ENCODE measurements at places on chromosomes 1 and 21.
A peak's percentile ranks its signal among the peaks of the same experiment; 100 is the strongest.

DNA sequence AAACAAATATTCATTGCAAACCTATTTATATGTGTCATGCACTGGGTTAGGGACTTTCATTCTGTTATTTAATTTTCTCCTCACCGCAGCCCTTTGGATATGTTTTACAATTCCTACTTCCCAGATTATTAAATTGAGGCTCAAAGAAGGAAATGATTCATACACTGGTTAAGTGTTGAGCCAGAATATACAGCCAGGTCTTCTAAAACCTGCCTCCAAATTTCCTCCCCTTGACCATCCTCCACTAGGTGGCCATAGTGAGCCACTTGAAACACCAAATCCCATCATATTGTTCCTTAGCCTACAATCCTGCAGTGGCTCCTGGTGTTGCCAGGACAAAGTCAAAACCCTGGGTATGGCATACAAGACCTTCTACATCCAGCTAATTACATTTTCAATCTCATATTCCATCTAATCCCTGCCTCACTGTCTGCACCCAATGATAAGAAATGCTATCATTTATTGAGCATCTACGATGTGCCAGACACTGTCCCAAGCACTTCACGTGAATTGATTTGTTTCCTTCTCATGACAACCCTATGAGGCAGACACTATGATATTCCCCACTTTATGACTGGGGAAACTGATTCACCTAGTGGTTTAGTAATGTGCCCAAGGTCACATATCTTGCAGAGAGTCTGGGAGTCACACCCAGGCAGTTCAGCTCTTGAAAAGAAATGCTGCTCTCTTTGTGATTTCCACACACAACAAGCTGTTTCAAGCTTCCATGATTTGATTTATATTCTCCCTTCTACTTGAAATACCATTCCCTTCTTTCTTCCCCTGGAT lies 23.6 kb upstream of the KIRREL1 start:
- no peak for DNase-seq

- DNase-seq: no peak
Observed at GRCh38 chr21:27164208-27165177, 197.6 kb upstream of the ADAMTS5 start.

DNA sequence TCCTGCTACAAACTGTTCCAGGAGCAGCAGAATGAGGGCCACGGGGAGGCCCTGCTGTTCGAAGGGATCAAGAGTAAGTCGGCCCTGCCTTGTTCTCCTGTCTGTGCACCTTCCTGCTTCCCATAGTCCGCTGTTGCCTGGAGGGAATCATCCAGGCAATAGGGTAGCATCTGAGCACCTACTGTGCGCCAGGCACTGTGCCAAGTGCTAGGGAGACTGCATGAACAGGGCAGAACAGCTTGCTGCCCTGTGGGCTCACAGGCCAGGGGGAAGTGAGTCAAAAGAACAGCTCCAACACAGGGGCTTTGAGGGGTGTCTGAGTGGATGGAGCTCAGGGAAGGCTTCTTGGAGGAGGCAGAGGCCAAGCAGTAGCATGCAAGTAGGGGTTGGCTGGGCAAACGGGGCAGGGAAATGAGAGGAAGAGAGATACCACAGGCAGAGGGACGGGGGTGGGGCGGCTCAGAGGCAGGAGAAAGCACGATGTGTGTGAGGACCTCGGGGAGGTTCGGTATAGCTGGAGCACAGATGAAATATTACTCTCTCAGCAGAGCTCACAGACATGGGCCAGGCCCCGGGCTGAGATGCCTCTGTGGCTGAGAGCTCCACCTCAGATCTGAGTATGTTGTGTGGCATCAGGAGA lies 15.5 kb upstream of the PADI6 start:
- DNase-seq: no peak

- DNase-seq: no peak
Observed at GRCh38 chr1:66286307-66286706, 247.6 kb upstream of the SGIP1 start.

- no peak for DNase-seq
Observed at GRCh38 chr21:42836767-42837301, 42.5 kb downstream of the WDR4 start.

DNA sequence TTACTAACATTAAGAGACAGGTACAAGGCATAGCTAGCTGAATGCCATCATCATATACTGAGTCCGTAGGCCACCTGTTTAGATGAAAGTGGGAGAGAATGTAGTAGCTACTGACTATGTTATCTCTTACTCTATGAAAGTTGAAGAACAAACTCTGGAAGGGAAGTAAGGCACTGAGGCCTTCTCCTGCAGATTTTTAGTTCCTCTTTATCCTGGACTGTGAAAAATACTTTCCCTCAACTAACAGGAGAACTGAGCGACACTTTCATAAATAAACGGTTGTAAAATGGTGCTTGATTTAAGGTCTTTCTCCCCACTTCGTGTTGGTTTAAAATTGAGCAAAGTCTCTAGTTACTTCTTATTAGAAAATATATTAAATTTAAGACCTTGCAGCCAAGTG lies 101.9 kb downstream of the FNBP1L start:
- DNase-seq: peak; percentile 48

- no peak for DNase-seq
Observed at GRCh38 chr21:32410916-32411315, 1.6 kb upstream of the EVA1C start.

- no peak for DNase-seq
Observed at GRCh38 chr21:38475519-38475918, 22.8 kb downstream of the ERG start.

- no peak for DNase-seq
Observed at GRCh38 chr1:97137862-97138514, 416.4 kb downstream of the PTBP2 start.

GRCh38 chr1:118902299-118902698 lies 85.8 kb downstream of the TBX15 start:
- DNase-seq: no peak

DNA sequence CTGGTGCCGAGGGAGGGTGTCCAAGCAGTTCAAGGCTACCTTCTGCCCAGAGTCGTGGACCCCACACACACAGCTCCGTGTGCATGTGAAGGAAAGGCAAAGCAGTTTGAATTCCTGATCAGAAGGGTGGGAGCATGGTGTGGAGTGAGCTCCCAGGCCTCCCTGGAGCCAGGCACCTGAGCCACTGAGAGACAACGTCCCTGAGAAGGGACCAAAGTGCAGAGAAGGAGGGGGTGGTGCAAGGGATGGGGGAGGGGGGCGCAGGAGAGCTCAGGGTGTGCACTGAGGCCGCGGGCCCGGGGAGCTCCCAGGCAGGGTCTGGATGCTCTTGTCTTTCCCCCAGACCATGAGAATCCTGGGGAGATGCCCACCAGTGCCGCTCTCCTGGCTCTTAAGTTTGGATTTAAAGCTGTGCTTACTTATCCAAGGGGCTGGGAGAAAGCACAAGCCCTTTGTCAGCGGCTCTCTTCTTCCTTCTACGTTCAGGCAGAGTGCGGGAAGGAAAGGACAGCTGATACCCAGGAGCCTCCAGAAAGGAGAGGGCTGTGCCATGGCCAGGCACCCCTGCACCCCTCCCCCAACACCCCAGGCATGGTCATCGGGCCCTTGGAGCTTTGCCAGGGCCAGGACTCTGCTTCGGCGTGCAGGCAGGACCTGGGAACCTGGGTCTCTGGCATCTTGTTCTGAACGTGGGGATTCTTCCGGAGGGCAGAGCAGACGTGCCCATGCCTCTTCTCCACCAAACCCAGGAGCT lies 24.1 kb downstream of the ACTA1 start:
- DNase-seq: no peak

DNA sequence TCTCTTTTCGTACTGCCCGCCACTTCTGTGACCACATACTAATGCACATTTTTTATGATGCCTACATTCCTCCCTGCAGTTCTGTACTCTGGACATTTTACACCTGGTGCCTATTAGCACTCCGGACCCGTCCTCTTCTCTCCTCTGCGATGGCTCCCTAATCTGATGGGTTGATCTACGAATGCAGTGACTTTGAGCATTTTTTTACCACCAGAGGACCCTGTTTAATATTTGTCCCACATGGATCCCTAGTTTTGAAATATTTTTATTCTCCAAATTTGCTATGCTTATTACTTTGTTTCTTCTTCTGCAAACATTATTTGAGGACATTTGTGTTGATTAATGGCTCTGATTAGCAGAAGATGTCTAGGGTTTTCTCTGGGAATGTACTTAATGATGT lies 5.2 kb downstream of the PPFIA4 start:
- DNase-seq: no peak

GRCh38 chr1:53896635-53897229 lies 2.7 kb downstream of the DIO1 start:
- no peak for DNase-seq

- no peak for DNase-seq
Observed at GRCh38 chr1:41813226-41813625, 105.5 kb downstream of the HIVEP3 start.

DNA sequence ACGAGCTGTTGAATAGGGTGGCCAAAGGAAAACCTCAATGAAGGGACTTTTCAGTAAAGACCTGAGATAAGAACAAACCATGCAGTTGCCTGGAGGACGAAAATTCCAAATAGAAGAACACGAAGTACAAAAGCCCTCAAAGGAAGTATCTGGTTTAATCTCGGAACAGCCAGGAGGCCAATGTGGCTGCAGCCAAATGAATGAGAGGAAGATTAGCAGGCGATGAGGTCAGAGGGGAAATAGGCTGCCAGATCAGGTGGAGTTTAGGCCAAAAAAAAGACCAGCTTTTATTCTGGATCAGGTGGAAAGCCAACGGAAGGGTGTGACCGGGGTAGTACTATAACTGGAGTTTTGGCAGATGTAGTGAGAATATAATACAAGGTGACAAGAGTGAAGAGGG lies 43.7 kb downstream of the SRSF11 start:
- no peak for DNase-seq

- DNase-seq: no peak
Observed at GRCh38 chr1:24575905-24576587, 20.2 kb downstream of the NCMAP start.

Data from bone marrow (tissue), 2 donors.